Fibroblast of villous mesenchyme (primary cell): ENCODE measurements at places on chromosomes 13 and 19. TPM values are rescaled to one million over a fixed set of nuclear protein-coding genes. Genes with fewer than 3 reads are reported as not detected.

Gene FAAP24
- 0.86 and 1.6 TPM in 2 replicates for total RNA-seq

Gene CRB3
- 0.43 TPM in 1 of 2 replicates, not detected in the other for total RNA-seq

- DNase-seq, result no peak
Observed at GRCh38 chr13:73737214-73737613, 397.0 kb downstream of the KLF12 start.

DNA sequence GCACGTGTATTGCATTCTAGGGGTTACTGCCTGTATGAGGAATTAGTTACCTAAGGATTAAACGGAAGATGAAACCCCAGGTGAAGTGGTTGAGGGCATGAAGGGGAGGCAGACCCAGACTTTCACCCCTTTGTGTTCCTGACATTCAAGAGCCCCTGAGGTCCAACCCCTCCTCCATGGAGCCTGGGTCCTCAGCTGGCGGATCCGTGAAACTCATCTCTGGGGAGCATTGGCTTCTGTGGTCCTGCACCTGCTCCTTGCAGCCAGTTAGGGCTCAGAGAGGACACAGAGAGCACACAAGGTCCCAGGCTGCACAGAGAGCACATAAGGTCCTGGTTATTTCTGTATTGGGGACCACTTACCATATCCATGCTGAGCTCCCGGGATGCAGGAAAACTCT is 7.0 kb upstream of the LILRA1 start:
- DNase-seq, result no peak

DNA sequence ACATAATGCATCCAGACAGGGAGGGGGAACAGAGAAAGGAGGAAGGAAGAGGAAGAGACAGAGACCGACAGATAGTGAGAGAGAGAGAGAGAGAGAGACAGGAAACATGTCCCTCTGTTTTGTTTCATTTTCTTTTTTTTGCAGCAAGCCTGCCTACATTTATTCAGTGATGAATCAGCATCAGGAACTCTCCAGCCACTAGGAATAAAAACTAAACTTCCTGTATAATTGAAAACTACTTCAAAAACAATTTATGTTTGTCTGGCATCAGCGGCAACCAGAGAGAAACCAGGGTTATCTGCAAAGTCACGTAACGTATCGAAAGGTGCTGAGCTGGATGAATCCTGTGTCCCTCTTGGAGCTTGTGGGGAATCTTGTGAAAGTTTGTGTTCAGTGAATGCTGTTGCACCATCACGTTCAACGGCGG is 148.6 kb upstream of the SOX21 start:
- peak; percentile 27 for DNase-seq

DNA sequence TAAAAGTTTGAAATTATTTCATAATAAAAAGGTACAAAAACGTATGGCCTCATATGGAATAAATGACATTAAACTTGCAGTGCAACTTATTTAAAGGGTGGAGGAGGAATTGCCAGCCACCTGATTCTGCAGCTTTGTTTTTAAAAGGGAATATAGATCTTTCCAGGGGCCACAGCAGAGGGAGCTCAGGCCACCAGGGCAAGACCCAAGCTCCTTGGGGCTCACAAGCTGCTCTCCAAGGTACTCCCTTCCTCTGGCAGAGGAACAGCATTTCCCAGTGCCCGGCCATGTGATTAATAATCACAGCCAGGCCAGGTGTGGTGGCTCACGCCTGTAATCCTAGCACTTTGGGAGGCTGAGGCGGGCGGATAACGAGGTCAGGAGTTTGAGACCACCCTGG is 6.2 kb downstream of the ACOD1 start:
- DNase-seq, result no peak

DNA sequence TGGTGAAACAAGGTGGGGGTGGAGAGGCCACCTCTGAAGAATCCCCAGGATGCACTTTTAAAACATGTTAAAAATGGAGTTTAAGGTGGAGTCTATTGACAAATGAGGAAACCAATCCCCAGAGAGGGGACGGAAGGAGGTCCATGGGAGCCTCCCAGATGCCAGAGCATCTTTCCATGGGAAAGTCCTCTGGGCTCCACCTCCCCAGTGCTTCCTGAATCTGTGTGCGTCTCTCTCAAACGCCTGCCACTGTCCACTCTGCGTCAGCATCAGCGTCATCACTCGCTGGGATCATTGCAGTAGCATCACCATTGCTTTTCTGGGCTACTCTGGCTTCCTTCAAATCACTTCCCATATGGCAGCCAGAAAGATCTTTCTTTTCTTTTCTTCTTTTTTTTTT is 6.2 kb downstream of the GPR4 start:
- DNase-seq, result peak; percentile 44

- DNase-seq, result no peak
Observed at GRCh38 chr13:78258304-78258703, 339.7 kb upstream of the EDNRB start.
